ENCODE measurements at places on chromosomes 4 and X.

DNA sequence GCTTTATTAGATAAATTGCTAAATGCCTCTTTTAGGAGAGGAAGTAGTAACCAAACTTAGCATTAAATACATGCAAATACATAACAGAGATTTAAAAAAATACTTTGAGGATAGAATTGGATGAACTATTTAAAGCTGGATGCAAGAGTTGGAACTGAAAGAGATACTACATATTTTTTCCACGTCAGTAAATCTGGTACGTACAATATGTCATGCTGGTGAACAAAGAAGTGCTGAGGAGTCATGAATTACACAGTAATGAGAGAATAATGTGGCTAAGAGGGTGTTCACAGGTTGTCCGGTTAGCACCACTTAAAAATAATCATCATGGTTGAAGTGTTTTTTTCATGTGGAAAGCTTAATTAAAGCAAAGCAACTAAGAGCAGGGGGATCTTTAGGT is 184.1 kb upstream of the FRMPD4 start:
- DNase-seq = no peak

- no peak for DNase-seq
These were observed 309.9 kb downstream of the DHX15 start for GRCh38 chr4:24274381-24274941.

GRCh38 chr4:123430031-123430430 is 33.4 kb downstream of the SPRY1 start:
- DNase-seq = no peak

- no peak for DNase-seq
These were observed 137.5 kb upstream of the ANXA3 start for GRCh38 chr4:78414116-78414515.

GRCh38 chrX:41559235-41560052 is 112.3 kb downstream of the NYX start:
- no peak for DNase-seq

DNA sequence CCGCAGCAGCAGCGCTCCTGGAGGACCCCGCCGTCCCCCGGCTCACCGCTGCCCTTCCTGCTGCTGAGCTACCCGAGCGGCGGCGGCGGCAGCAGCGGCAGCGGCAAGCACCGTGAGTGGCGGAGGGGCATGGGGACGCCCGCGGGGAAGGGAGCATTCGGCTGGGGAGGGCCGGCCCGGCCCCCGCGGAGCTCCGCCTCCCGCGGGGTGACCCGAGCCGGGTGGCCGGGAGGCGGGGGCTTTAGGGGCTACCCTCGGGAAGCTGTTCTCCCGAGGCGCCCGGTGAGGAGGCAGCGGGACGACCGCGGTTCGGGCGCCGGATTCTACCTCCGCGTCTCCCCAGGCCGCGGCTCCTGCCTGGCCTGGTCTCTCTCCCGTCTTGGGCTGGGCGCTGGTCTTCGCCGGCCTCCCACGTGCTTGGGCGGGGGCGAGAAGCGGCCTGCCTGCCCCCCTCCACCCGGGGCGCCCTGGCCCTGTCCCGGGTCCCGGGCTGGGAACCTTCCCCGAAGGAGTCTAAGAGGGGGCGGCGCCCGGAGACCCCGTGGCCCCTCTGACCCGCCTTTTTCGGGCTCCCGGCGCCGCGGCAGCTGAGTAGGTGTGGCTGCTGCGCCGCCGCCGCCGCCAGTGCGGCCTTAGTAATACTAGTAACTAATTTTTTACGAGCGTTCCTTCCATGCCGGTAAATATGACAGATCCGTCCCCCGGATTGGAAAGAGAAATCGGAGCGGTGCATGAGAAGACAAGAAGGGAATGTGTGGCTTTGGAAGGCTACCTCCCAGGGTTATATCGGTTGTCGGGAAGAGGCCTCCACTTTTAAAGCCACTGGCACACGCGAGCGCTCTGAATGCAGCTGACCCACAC is 16.4 kb upstream of the RUFY3 start:
- DNase-seq = peak; percentile 74

DNA sequence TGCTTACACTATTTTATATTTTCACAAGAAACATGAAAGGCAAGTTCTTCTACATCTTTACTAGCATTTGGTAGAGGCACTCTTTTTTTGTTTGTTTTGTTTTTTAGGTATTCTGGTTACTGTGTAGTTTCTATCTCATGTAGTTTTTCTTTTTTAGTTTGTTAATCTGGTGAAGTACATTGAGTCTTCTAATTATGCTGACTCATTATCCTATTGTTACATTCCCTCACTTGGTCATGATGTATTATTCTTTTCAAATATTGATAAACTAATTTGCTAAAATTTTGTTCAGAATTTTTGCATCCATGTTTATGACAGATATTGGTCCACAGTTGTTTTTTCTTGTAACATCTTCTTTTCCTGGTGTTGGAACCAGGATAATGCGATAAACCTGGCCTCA is 4.7 kb downstream of the GK2 start:
- no peak for DNase-seq

GRCh38 chr4:19009881-19010280 is 988.3 kb upstream of the LCORL start:
- DNase-seq = no peak

GRCh38 chr4:124753941-124754581 is 41.5 kb upstream of the ANKRD50 start:
- DNase-seq = no peak

DNA sequence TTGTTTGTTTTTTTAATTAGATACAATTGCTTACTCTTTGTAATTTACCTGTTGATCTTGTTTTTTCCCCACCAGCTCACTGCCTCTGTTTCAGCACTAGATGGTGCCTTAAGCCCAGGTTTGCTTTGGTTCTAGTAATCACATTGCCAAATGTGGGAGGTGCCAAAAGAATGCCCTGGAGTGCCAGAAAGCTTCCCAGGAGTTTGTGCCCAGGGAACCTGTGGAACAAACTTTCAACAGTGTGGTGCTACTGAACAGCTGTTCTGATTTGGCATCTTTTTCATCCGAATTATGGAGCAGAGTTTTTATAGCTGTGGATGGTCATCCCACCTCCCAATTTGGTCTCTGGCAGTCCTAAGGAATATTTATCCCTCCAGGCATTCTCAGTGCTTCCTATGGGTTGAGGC is 1000.7 kb downstream of the STIM2 start:
- DNase-seq = no peak

DNA sequence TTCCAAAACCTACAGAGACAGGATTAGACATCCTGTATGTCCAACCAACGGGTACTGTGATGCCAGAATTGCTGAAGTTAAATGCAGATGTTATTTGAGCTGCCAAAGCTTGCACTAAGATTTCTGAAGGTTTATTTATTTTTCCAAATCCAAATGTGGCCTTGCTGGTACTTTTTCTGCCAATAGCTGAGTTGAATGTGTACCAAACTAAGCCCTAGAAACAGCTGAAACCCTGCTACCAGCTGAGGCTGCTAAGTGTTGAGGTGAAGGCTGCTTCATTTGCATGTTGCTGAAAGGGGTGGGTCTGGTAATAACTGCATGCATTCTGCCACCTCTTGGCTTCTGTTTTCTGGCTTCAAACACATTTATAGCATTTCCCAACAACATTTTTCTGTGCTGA is 366.5 kb downstream of the FAT4 start:
- DNase-seq = no peak

DNA sequence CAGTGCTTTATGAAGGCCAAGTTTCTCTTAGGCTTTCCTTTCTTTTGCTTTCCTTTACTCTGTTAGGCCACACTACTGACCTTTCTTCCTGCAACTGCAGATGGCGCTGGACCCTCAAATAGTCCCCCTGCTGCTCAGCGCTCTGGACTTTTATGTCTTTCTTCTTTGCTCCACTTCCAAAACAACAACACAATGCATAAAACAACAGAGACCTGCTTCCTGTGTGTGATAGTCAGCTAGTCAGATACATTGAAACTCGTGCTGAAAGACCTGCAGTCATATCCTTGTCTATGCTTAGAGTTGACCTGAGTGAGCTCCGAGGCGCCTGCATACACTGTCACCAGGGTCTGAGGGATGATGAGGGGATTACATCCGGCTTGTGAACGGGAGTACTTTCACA is 108.9 kb upstream of the TEX13D start:
- DNase-seq = no peak

DNA sequence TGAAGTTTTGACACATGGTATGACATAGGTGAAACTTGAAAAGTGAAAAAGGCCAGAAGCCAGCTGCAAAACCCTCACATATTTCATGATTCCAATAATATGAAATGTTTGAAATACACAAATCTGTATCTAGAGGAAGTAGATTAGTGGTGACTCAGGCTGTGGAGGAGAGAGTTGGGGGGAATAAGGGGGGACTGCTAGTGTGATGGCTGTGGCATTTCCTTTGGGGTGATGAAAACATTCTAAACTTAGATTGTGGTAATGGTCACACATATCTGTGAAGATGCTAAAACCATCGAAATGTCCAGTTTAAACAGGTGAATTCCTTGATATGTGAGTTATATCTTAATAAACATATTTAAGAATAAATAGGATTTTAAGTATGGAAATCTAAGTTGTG is 343.5 kb upstream of the SFRP2 start:
- no peak for DNase-seq
